H7 (cell line): ENCODE measurements at places on chromosomes 11 and 22.

GRCh38 chr11:25163421-25163820, 666.6 kb downstream of the LUZP2 start:
- DNase-seq = no peak

DNA sequence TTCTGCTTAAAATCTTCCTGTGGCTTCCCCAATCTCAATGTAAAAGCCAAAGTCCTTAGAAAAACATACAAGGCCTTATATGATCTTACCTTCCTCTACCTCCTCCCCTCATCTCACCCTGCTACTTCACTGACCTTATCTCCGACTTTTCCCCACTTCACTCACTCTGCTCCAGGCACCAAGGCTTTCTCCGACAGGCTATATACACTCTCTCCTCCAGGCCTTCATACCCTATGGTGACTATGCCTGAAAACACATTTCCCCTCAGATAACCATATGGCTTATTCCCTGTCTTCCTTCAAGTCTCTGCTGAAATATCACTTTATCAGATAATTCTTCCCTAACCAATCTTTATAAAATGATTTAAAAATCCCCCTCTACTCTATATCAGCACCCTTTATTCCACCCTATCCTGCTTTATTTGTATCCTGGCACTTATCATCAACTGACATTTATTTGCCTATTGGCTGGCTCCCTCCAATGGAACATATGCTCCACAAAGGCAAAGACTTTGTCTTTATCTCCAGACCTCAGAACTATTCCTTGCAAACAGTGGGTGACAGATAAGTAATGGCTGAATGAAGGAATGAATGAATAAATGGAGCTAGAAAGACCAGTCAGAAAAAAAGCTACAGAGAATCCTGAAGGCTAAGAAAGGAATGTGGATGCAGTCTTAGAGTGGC, 52.7 kb downstream of the PAK1 start:
- DNase-seq = no peak

GRCh38 chr11:75571625-75572024, 9.6 kb downstream of the SERPINH1 start:
- no peak for DNase-seq

GRCh38 chr11:2578929-2579270, 120.9 kb downstream of the KCNQ1OT1 start:
- no peak for DNase-seq

DNA sequence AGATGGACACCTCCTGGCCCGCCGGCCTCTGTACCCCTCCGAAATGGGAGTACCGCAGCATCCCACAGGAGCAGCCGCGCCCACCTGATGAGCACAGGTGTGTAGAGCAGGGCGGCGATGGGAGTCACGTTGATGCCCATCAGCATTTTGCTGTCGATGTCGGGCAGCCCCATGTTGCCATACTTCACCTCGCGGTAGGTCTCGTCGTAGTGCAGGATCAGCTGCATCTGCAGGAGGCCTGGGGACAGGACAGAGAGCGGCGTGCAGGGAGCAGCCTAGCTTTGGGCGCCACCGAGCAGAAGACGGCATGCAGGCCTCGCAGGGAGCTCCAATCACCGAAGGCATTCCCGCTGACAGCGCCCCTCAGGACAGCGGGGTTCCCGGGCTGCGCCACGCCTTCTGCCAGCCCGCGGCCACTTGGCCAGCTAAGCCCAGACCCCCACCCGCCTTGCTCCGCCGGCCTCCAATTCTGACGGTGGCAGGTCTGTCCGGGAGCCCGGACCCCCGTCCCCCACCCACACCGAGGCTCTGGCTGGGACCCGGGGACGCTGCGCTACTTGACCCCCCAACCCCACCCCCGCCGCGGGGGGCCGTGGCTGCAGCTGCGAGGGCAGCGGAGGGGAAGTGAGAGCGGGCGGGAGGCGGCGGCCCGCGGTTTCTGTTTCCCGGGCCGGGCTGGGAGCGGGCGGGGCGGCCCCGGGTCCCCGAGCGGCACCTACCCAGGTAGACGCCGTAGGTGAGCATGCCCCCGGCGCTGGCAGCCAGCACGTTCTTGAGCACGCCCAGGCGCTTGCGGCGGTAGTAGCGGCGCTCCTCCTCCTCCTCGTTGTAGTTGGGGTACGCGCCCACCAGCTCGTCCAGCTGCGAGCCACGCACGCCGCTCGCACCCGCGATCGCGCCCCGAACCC, 705 bp downstream of the UNC93B1 start:
- peak; percentile 85 for DNase-seq

- DNase-seq = no peak
Measured at GRCh38 chr11:66548041-66548440, 1.3 kb downstream of the ACTN3 start.

GRCh38 chr11:61526956-61527731, 18.6 kb downstream of the LRRC10B start:
- DNase-seq = no peak

- DNase-seq = no peak
Measured at GRCh38 chr11:117478926-117479325, 151.3 kb downstream of the CEP164 start.

DNA sequence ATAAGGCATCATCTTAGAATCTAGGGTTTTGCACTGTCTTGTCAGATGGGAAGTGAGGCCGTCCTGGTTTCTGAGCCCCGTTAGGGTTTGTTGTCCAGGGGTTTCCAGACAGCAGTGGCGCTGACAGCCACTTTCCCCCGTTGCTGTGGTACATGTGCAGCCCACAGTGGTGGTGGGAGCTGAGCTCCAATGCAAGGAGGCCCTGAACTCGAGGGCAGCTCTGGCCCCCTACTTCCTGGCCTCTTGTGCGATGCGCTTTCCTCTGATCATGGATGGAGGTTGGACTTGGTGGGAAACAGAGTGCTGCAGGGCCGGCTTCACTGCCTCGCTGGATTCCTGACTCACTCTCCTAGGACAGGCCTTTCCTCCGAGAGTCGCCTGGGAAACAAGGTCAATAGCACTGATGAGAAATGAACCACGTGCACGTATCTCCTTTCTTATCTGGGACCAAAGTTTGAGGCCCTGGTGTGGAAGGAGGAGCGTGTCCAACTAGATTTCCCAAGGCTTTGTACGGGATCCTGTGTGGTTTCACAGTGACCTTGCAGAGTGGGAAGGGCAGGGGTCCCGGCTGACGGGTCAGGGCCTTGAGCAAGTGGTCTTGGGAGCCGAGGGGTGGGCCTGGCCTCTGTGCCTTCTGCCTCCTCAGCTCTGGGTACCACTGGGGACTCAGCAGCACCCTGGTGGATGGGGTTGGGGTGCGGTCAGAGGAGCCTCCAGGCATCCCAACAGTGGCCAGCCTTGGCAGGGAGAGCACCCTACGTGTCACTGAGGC, 3.7 kb downstream of the PHRF1 start:
- DNase-seq = no peak

DNA sequence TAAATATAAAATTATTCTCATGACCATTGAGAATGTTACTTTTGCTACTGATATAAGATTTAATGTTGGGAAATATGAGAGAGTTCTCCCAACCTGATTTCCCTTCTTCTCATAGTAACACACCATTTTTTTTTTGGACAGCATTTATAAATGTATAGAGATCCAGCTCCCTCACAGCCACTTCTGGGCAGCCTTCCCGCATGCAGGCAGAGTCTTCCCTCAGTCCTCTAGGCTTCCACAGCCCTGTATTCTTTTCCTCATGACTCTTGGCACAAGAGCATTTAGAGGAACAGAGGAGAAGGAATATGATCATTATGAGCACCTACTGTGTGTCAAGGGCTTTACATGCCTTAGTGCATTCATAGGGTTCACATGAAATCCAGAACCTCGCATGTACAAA, 9.0 kb downstream of the DTX4 start:
- no peak for DNase-seq

- no peak for DNase-seq
Measured at GRCh38 chr11:102346456-102346747, 612 bp upstream of the BIRC2 start.

GRCh38 chr11:103680826-103681225, 355.6 kb upstream of the DDI1 start:
- no peak for DNase-seq

DNA sequence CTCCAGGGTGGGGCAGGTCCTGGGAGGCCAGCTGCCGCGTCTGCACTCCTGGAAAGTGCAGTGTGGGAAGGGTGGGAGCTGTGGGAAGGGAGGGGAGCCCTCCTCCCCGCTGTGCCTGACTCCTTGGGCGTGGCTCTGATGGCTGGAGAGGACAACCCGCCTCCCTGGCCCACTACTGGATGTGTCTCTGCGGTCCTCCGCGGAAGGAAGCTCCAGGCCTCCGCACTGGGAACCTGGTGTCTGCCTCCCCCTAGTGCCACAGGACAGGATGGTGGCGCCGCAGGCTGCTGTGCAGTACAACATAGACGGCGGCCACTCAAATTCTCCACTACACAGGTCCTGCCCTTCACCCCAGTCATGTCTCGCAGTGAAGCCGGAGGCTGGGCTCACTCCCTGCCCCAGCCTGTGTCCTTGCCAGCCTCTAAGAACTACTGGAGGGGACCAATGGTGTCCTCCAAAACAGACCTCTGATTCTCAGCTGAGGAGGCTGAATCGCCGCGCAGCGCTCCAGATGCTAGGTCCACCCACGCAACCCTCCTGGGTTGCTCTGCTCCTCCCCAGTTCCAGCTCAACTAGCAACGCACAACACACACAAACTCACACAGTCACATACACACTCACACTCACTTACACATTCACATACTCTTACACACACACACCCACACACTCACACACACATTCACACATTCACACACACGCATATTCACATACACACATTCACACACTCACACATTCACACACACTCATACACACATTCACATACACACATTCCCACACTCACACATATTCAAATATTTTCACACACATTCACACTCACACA, 12.4 kb upstream of the DSCAML1 start:
- DNase-seq = peak; percentile 88

- DNase-seq = no peak
Measured at GRCh38 chr11:29153078-29153477, 863.8 kb downstream of the KCNA4 start.

GRCh38 chr11:110362971-110363509, 66.6 kb upstream of the RDX start:
- peak; percentile 24 for DNase-seq

DNA sequence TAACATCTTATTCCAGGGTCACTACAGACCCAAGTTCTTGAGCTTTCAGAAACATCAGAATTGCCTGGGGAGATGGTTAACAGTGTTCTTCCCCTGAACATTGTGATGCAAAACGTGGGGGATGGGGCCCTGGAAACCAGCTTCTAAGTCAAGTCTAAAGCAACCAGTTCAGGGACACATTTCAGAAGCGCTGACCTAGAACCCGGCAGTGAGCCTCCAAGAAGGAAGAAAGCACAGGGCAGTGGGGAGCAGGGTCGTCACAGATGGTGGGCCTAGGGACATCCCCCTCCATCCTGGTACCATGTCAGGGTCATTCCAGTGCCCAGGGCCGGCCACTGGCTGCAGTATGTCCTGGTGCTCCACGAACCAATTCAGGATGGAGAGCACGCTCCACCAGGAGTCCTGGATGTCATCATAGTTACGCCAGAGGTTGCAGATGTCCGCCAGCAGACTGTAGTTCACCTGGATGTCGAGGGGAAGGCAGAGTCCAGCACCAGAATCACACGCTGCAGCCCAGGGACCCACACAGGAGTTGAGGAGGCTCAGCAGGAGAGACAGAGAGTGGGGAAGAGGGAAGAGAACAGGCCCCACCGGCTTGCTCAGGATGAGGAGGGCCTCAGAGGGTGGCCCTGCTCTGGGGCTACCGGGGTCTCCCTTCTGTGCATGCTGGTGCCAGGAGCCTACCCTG, 5.0 kb downstream of the NAGA start:
- DNase-seq = peak; percentile 68

GRCh38 chr11:125330462-125331325, 165.4 kb downstream of the FEZ1 start:
- DNase-seq = peak; percentile 65

- DNase-seq = no peak
Measured at GRCh38 chr11:131430473-131431208, 60.2 kb downstream of the NTM start.

DNA sequence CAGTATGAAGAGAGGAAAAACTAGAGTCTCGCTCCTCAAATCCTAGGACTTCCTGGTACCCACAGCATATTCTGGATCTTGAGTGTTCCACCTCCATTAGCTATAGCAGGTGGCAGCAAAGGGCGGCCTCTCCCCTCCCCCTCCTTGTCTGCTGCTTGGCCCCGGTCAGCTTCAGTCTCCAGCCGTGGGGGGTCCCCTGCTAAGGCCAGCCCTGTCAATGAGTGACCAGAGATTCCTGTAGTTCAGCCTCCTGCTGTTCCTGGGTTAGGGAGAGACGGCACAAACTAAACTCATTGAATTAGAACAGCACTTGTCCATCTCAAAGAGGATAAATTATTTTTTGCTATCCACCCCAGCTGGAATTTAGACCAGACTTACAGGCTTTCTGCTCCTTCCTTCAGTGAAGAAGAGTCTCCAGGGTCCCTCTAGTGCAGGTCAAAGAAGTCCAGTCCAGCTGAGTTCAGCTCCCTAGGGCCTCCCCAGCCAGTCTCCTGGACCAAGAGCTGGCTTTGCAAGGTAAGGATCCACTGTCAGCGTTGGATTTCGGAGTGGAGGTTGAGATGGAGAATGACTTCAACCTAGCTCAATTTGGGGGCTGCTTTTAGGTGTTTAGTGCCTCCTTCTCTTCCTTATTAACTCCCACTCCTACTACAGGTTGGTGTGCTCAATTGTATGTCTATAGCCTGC, 1.1 kb upstream of the PHLDB1 start:
- DNase-seq = peak; percentile 63

- DNase-seq = no peak
Measured at GRCh38 chr11:19769820-19770219, 57.2 kb downstream of the NAV2 start.

GRCh38 chr22:31096657-31097279, 10.6 kb downstream of the SELENOM start:
- peak; percentile 84 for DNase-seq

GRCh38 chr22:33823552-33823951, 96.7 kb downstream of the LARGE1 start:
- DNase-seq = no peak

DNA sequence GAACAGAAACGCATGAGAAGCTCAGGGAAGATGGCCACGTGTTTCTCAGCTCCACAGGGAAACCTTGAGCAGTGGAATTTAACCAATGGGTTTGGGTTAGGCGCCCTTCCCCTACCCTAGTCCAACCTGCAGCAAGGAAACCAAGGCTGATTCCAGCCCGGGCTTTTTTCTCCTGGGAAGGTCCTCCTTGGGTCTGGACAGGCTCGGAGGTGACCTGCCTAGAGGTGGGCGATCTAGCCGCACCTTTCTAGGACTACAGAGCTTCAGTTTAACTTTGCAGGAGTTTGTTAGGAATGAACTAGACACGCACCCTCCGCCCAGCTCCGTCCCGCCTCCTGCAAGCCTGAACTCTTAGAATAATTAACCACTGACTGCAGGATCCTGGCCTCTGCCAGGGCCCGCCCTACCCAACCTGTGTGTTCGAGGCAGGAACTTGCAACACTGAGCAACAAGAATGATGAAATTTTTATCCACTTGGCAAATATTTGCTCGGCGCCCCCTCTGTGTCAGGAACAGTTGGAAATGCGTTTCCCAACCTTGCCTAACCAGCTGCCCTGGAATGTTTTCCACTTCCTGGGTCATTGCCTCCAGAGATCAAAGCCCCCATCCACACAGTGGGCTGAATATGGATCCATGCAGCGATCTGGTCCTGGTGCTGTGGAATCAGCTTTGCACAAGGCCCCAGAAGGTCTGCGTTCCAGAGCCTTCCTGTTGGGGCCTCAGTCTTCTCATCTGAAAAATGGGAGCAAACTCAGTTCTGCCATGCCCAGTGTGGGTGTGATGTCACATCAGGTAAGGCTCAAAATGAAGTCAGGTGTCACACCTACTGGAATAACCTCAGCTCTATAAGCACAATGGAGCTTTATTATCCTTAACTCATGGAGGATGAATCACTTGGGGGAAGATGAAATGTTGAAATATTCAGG, 13.3 kb downstream of the MPST start:
- no peak for DNase-seq

GRCh38 chr11:104594228-104594958, 303.9 kb downstream of the CASP12 start:
- DNase-seq = no peak
